GM04504 (cell line): ENCODE measurements at places on chromosomes 11 and 22.

GRCh38 chr11:109037856-109038780, 373.2 kb downstream of the DDX10 start:
- DNase-seq: peak; percentile 94

- no peak for DNase-seq
These were observed 76.6 kb downstream of the MYO18B start for GRCh38 chr22:25818541-25818940.

- DNase-seq: no peak
These were observed 10.2 kb upstream of the CBX6 start for GRCh38 chr22:38881997-38882879.

DNA sequence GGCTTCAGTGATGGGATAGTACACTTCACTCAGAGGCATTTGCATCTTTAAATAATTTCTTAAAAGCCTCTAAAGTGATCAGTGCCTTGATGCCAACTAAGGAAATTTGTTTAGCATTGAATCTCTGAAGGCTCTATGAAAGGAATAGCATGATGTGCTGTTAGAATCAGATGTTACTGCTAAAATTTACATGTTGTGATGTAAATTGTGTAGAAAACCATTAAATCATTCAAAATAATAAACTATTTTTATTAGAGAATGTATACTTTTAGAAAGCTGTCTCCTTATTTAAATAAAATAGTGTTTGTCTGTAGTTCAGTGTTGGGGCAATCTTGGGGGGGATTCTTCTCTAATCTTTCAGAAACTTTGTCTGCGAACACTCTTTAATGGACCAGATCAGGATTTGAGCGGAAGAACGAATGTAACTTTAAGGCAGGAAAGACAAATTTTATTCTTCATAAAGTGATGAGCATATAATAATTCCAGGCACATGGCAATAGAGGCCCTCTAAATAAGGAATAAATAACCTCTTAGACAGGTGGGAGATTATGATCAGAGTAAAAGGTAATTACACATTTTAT, 4.6 kb downstream of the MALAT1 start:
- DNase-seq: peak; percentile 16

DNA sequence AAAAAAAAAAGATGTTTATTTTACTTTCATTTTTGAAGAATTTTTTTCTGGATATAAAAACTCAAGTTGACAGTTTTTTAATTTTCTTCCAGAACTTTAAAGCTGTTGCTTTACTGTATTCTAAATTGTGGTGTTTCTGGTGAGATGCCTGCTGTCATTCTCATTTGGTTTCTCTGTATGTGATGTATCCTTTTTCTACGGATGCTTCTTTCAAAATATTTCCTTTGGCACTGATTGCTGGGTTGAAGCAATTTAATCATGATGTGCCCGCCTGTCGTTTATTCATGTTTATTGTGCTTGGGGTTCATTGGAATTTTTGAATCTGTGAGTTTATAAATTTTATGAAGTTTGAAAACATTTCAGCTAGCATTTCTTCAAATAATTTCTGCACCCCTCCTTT, 29.4 kb upstream of the CTSD start:
- DNase-seq: no peak

- no peak for DNase-seq
These were observed 93.7 kb downstream of the STIM1 start for GRCh38 chr11:3949125-3949524.
